ENCODE measurements at places on chromosomes 4 and X. TPM values are rescaled to one million over a fixed set of nuclear protein-coding genes. Genes with fewer than 3 reads are reported as not detected.
A peak's percentile ranks its signal among the peaks of the same experiment; 100 is the strongest.

AADAT gene
- total RNA-seq: 0.20 TPM

PPM1K gene
- 42.2 TPM for total RNA-seq

EDNRA gene
- not detected for total RNA-seq

GRCh38 chrX:17860811-17861488, at the start of gene RAI2:
Gene RAI2, minus strand, starts transcription at chrX:17861298. Its CDS starts 59,288 bp downstream, at chrX:17802010.
- DNase-seq: peak; percentile 22
- no peak within 1 kb of the TSS for H3K27ac ChIP-seq
- H3K4me3 ChIP-seq: peak within 1 kb of the TSS; percentile 77
- H3K27me3 ChIP-seq: peaks cover 38% of the 10 kb centered on the region

DNA sequence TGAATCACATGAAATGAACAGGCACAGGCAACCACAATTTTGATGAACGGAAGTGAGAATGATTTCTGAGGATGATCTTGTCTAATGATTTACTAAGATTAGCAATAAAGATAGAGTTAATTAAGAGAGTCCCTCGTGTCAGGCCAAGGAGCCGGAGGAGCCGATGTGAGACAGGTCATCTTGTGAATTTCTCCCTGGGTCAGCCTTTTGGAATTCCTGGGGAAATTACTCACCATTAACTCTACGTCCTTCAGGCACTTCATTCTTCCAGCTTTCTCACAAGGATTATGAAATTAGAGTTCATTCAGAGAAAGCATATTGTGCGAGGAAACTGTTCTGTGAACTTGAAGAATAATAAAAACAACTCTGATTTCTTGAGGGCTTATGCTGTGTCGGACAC, 86.7 kb downstream of the PSAPL1 start:
- DNase-seq: no peak
- no peak overlapping the region for H3K4me3 ChIP-seq
- H3K27me3 ChIP-seq: peaks cover 3% of the 10 kb centered on the region
- H3K4me1 ChIP-seq: no peaks in the 10 kb centered on the region
- H3K36me3 ChIP-seq: no peaks in the 10 kb centered on the region
- no peak overlapping the region for H3K27ac ChIP-seq

DNA sequence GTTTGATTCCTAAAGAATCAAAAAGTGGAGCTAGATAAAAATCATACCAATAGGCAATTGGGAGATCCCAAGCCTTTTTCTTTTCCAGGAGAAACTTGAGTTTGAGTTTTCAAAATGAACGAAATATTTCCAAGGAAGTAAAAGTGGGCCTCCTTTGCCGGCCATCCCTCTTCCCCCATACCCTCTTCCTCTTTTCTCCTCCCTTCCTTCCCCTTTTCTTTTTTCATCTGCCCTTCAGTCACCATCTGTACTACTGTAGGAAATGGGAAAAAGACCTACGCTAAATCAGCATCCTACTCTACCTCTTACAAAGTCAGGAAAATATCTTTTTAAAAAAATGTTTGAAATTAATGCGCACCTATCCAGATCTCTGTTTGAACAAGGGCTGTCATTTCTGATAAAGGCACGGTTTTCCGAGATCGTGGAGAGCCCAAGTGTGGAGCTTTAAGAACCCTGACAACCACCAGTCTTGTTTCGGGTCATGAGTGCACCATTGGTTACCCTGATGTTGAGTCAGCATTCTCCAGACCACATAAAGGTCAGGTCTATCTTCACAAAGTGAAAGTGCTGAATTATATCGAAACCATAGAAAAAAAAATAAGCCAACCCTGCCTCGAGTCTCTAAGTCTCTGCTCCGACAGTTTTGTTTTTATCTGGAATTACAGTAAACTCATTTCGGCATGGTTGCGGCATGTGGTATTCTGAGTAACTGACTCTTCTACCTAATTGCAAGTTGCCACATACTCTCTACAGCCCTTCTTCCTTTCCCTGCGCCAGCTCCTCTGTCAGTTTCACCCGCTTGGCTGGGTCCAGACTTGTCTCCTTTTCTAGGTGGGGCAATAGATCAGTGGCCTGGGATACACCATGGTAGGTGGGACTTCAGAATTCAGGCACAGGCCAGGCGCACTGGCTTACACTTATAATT, 140.2 kb upstream of the KLF3 start:
- no peaks in the 10 kb centered on the region for H3K27me3 ChIP-seq
- no peak overlapping the region for H3K27ac ChIP-seq
- DNase-seq: no peak
- no peak overlapping the region for H3K4me3 ChIP-seq

All from activated naive CD8-positive, alpha-beta T cell treated with anti-CD3 and anti-CD28 coated beads for 36 hours (primary cell).